NCI-H446 (cell line): ENCODE measurements at places on chromosomes 5 and 9.

DNA sequence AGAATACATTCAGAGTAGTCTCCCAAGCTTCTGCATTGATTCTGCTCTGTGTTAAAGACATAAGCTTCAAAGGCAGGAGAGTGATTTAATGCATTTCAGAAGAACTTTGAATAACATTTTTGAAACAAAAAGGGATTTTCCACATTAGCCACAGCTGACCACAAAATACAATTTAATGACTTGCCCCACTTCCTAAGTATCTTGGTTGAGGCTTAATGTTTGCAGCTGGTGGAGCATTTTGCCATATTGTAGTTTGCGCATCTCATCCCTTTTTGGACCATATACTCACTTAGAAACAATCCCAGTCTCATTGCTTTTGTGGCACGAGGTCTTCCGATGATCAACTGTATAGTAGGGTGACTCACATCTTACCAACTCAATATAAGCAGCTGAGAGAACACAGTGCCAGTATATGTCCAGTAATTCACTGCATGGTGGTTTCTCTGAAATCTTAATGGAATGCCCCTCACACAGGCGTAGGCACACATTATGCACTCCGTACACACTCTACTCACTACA lies 455.8 kb upstream of the PTGER4 start:
- DNase-seq = no peak

DNA sequence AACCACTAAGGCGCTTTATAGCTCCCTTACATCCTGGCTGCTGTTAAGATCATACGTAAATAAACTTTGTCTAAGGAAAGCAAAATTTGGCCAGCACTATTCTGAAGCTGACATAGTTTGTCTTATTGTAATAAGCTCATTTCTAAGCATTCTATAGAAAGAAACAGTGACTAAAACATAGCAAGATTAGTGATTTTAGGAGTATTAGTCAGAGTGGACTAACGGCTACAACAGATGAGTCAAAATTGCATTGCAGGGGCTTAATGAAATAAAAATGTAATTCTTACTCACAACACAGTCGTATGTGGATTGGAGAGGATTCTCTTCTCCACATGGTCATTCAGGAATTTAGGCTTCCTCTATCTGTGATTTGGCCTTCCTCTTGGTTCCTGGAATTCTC lies 347.6 kb downstream of the GADD45G start:
- DNase-seq = no peak

DNA sequence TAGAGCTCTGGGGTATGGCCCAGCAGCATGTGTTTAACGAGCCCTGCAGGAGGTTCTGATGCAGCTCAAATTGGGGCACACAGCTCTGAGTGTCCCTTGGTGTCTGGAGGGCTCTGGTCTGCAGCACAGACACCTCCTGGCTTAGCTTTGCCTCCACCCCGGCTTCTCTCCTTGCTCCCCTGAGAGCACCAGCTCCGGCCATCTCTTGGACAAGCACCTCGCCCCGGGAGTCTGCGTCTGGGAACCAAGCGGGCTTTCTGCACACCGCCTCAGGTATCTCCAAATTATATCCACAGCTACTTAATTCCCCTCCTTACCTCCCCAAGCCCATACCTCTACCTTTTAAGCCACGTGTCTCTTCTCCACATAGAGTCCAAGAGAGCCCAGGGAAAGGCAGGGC lies 83.7 kb upstream of the IRX4 start:
- DNase-seq = no peak

- no peak for DNase-seq
Measured at GRCh38 chr9:36163786-36164170, 5.4 kb upstream of the CCIN start.

GRCh38 chr5:119178435-119178834 lies 107.5 kb downstream of the DMXL1 start:
- no peak for DNase-seq

DNA sequence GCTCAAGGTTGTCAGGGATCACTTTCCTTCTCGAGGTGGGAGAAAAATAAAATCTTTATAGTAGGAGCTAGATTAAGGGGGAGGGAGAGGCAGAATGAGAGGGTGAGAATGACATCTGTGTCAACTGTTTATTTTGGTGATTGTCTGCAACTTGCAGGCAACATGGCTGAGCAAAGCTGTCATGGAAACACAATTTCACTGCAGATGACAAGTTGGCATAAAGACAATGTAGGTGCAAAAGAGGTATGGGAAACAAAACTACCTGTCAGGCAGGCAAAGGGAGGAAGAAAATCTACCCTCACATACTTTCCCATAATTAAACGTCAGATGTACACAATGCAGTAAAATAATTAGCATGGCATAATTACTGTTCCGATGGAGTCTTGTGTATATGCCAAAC lies 167.4 kb downstream of the SLIT3 start:
- no peak for DNase-seq

GRCh38 chr5:145989428-145989827 lies 53.0 kb downstream of the SH3RF2 start:
- DNase-seq = no peak

GRCh38 chr9:75065510-75065909 lies 22.4 kb downstream of the NMRK1 start:
- no peak for DNase-seq

DNA sequence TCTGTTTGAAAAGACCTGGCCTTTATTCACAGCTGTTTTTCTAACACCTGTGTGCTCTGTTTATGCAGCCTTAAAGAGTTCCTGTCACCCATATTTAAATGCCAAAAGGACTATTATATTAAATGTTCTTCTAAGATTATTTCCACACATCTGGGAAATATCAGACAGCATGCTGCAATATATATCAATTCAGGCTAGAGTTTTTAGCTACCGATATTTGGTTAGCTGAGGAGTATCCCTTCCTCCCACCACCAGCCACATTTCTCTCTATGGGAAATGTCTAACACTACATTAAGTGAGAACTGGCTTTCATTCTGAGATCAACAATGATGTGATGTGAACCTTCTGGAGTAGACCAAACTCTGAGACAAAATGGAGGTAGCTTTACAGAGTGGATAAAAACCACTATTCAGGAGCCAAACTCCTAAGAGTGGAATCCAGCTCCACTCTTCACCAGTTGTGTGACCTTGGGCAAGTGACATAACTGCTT lies 509.2 kb downstream of the ZNF608 start:
- DNase-seq = no peak

GRCh38 chr5:81151546-81151945 lies 81.6 kb upstream of the CKMT2 start:
- no peak for DNase-seq

- DNase-seq = no peak
Measured at GRCh38 chr5:34692786-34693185, 36.7 kb downstream of the RAI14 start.

- DNase-seq = no peak
Measured at GRCh38 chr5:129361441-129362025, 98.6 kb upstream of the ADAMTS19 start.

DNA sequence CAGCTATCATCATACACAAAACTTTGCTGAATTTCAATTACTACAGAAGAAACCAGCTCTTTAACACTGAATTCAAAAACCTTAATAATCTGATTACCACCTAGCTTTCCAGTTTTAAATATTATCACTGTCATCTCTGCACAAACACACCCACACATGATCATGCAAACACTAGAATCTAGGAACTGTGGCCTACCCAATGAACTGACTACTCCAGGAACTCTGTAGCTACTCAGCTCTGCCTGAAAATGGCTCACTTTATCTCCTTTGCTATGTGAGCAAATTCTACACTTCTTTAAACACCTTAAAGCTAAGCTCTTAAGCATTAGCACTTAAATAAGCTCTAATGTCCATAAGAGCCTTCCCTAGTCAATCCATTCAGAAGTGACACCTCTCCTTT lies 123.3 kb upstream of the DPYSL3 start:
- no peak for DNase-seq
